Activated CD8-positive, alpha-beta memory T cell treated with anti-CD3 and anti-CD28 coated beads for 1 hour (primary cell): ENCODE measurements at places on chromosomes 6 and 20.
A peak's percentile ranks its signal among the peaks of the same experiment; 100 is the strongest.

GRCh38 chr6:3517350-3517749, 60.5 kb upstream of the SLC22A23 start:
- no peak for DNase-seq

DNA sequence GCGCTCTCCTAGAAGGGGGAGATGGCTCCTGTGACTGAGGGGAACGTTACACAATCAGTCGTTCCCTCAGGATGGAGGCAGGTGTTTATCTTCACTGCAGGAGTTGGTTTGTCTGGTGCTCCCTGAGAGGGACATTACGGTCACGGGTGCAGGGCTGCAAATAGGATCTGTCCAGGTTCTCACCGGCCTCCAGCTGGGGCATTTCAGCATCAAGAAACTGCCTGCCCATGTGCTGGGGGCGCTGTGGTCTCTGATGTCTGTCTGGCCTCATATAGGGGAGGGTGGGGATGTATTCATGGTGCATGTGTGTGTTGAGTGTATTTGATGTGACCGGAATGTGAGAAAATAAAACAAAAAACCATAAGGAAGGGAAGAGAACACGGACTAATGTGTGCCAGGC, 77.1 kb downstream of the TBC1D7 start:
- DNase-seq, result no peak

GRCh38 chr6:146071781-146072180, 42.9 kb downstream of the GRM1 start:
- DNase-seq, result no peak

GRCh38 chr6:123150076-123150475, 154.0 kb downstream of the CLVS2 start:
- no peak for DNase-seq

DNA sequence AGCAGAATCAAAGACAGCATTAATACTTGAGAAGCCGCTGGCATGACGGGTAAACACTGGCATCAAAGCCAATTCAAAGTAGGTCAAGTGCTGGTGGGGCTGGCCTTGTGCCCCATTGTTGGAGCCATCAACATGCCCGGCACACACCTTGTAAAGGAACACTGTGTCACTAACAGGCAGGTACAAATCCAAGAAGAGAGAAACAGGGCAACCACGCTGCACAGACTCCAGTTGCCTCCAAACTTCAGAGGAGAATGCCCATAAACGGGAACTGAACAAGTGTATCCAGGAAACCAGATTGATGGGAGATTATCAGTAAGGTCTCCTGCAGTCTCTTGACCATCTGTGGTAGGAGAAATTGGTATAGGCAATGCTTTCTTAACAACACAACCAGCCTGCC, 127.0 kb upstream of the STXBP5 start:
- DNase-seq, result no peak

GRCh38 chr20:49539481-49540231, 28.3 kb downstream of the PTGIS start:
- DNase-seq, result no peak

DNA sequence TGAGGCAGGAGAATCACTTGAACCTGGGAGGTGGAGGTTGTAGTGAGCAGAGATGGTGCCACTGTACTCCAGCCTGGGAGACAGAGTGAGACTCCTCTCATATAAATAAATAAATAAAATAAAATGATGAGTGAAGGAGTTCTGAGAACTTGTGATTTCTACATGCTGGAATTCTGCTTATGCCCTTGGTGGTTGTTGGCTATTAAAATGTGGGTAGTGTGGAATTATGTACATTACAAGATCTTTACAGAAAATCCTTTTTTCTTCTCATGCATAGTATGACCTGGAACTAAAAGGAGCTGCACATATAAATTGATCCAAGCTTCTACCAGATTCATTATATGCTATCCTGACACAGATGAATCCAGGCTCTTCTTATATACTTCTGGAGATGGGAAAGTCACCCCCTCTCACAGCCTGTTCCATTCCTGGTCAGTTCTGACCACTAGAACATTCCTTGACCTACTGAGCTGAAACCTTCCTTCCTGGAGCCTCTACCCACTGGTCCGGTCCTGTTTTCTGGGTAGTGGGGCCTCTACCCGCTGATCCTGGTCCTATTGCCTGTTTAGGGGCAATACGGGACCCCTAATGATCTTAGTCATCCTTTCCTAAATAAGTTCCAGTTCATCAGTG, 37.7 kb upstream of the TAF8 start:
- DNase-seq, result no peak

DNA sequence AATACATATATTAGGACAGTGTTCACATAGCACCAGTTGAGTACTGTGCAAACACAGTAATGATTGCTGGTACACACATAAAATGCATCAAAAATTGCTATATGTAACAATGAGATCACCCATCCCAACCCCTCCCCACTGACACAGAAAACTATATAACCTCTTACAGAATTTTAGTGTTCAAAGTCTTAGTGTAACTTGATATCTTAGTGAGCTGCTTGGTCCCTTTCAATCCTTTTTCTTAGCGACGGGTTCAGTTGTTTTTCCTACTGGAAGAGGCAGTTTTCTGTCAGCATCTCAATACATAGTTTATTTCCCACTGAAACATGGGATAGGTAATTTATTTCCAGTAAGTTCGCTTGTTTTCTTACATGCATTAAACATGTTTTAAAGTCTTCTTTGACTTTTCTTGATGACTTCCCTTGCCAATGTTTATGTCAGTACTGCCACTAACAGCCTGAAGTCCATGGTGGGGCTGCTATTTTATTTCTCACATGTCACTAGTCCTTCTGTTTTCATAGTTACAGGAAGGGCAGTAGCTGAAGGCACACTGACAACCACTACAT, 96.4 kb upstream of the FOXC1 start:
- no peak for DNase-seq

GRCh38 chr20:37759052-37759553, 65.3 kb downstream of the CTNNBL1 start:
- DNase-seq, result no peak

GRCh38 chr6:56076033-56076432, 171.3 kb downstream of the COL21A1 start:
- DNase-seq, result no peak

GRCh38 chr20:61765871-61766654, 299.6 kb downstream of the TAF4 start:
- DNase-seq, result no peak

GRCh38 chr20:53157443-53158408, 185.6 kb downstream of the TSHZ2 start:
- peak; percentile 5 for DNase-seq

DNA sequence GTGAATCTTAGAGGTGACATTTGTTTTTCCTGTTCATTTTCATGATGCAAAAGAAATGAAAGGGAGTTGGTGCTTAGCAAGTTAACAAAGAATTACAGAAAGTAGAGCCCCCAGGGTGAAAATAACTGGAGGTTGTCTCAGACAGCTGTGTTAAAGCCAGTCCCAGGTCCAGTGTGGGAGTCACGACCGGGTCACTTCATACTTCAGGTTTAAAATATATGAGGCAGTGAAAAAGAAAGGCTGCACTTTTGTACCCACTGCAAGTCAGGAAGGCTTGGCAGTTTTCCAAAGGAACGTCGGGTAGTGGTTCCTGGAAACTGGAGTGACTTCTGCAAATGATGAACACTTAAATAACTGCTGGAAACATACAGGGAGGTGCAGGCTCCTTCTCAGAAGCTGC, 91.5 kb upstream of the THBS2 start:
- no peak for DNase-seq

DNA sequence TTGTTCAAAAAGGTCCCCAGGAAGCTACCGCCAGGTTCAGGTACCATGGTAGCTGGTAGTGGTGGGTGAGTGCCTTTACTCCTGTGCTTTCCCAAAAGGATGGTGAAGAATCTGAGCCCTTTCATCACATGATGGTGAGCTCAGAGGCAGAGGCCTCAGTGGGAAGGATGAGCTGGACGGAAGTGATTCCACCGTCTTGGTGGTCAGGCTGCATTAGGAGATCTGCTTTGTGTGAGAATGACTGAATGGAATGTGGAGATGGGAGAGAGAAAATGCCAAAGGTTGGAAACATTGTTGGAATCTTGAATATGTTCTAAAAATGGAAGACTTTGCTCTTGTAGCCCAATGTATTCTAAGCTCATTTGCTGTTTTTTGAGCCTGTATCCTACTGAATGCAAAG, 108.1 kb upstream of the SCP2D1 start:
- no peak for DNase-seq

GRCh38 chr6:12535586-12536314, 180.8 kb upstream of the PHACTR1 start:
- DNase-seq, result no peak

GRCh38 chr20:41138475-41139226, 1.3 kb downstream of the PLCG1 start:
- DNase-seq, result no peak

DNA sequence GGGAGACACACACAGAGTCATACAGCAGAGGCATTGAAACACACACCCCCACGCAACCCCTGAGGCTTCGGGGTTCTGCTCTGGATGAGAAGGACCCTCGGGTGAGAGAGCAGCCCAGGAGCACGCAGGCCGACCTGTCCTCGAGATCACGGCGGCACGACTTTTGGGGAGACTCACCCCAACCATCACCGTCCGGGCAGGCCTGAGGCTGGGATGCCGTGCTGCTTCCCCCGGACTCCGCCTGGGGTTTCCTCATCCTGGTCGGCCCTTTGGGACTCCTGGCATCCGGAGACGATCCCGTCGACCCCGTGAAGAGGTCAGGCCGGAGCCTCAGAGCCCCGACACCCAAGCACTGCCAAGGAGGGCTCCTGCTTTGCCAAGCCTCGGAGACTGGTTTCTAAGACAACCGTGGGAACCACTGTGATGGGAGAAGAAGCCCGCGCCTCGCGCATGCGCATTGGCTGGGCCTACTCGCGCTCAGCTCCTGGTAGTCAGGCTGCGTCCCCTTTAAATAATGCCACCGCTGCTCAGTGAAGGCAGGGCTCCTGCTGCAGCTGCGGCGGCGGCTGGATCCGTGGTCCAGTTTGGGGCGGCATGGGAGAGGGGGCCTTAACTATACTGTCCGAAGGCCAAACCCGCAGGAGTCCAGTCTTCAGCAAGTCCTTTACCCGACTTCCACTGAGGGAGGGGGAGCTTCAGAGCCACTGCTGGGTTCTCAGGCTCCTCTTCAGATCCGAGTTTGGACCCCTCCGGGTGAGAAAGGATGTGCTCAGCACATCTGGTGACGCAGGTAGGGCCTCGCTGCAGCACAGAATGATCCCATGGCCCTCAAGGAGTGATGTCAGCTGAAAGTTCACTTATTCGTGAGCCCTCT, 171.4 kb upstream of the ZNF337 start:
- peak; percentile 59 for DNase-seq

- DNase-seq, result no peak
These were observed 5.3 kb upstream of the BPIFB1 start for GRCh38 chr20:33277471-33278441.

GRCh38 chr20:61628480-61628879, 376.4 kb downstream of the CDH4 start:
- no peak for DNase-seq

GRCh38 chr20:9075264-9076095, 6.6 kb downstream of the PLCB4 start:
- no peak for DNase-seq

GRCh38 chr20:48709744-48710143, 118.1 kb downstream of the PREX1 start:
- DNase-seq, result no peak

DNA sequence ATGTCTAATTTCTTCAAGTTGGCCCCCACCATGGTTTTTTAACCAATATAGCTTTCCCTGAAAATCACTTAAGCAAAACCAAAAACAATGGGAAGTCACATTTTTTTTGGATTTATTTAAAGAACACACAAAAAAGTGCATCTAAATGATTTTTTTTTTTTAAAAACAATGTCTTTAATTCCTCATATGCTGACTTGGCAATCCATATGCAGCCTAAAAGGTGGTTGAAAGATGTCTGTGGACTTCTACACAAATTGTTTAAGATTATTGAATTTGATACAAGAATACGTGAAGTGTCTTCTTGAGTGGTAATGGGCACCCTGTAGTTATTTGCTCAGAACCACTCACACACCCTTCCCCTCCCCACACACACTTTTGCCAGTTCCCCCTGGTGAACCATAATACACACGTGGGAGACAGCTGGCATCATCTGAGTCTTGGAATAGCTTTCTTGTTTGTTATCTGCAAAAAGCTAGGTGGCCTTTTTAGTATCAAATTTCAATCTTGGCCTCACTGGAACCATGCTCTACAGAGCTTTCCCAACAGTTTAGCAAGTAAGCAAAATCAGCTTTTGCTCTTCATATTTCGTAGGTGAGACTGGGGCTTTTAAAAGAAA, 60.9 kb upstream of the TULP1 start:
- DNase-seq, result no peak

DNA sequence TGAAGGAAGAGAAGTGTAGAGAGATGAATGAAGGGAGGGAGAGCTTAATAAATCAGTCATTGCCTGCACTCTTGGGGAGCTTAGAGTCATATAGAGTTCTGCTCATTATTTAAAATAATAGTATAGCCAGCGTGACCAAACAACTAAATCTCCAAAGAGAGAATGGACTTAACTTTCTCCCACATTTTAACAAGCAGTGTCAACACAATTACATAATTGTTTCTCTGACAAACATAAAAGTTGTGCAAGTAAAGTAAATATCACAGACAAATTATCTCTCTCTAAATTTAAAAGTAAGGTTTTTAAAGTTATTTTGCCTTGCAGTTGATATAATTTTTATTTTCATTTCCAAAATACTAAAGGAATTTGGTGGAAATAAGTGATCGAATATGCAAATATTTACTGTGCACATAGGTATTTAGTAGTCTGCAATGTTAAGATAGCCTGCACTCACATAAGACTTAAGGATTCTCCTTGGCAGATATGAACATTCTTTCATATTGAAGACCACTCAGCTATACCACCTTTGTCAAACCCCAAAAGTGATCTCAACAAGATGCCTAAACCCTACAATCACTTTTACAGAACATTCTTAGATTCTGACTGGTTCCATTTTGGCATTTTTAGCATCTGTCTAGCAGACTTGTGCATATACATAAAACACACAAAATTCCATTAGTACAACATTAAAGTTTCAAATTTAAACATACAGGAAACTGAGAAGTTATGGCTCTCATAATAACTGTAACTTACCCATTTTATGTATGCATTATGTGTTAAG, 67.7 kb downstream of the KIF6 start:
- no peak for DNase-seq

DNA sequence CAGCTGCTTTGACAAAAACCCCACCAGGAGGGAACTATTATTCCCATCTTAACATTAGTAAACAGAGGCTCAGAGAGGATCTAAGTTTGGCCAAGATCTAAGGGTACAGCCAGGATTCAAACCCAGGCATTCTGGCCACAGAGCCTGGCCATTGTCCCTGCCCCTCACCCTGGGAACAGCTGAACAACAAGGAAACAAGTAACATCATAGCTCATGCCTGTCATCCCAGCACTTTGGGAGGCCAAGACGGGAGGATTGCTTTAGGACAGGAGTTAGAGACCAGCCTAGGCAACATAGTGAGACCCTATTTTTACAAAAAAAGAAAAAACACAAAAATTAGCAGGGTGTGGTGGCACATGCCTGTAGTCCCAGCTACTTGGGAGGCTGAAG, 27.5 kb downstream of the TOX2 start:
- no peak for DNase-seq

GRCh38 chr6:39936857-39937256, 2.6 kb upstream of the MOCS1 start:
- DNase-seq, result no peak

GRCh38 chr6:122631571-122632249, 21.5 kb downstream of the PKIB start:
- DNase-seq, result no peak
